A172 (cell line): ENCODE measurements at places on chromosomes 12 and 14.

- no peak for DNase-seq
Observed at GRCh38 chr12:14239935-14240872, 125.3 kb upstream of the ATF7IP start.

DNA sequence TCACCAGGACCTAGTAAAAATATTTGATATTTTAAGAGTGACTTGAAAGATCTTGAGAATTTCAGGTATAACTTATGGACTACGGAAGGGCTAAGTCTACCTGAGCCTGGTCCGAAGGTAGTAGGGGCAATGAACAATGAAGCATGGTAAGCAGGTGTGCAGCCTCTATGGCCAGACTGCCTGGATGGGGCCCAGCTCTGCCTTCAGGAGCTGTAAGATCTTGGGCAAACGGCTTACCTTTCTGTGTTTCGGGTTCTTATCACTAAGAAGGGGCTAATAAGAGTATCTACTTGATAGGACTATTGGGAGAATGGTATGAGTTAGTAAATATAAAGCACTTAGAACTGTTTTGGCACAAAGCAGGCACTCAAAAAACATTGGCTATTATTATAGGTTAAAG lies 19.1 kb upstream of the WASHC3 start:
- no peak for DNase-seq

- DNase-seq: peak; percentile 28
Observed at GRCh38 chr12:91811481-91812287, 334.0 kb downstream of the BTG1 start.

GRCh38 chr12:108857158-108857407 lies 300 bp downstream of the SSH1 start:
- no peak for DNase-seq

DNA sequence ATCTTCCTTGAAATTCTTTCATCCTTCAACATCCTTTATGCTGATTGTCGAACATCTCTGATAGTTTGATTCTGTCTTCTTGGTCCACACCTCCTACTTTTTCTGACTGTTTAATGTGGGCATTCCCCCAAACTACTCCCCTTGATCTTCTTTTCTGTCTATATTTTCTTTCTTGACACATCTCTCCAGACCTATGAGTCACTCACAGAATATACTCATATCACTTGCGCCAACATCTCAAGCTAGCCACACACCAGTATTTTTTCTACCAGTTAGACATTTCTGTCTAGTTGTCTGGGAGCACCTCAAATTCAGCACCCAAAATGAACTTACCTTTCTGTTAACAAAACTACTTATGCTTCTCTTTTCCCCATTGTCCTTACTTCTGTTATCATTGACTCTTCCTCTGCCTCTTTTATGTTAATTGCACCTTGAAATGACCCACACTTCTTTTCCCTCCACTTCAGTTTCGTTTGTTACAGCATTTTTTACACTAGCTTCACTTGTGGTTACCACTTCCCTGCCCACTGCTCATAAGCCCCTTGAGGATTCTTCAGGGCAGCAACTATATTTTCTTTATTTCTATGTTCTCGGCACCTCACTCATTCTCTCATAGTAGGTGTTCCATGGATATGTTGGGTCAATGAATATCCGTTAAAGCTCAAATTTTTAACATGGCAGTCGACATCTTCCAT lies 33.5 kb downstream of the TSHR start:
- DNase-seq: no peak

- DNase-seq: peak; percentile 41
Observed at GRCh38 chr12:65278576-65279368, at the start of gene MSRB3. TSS of gene MSRB3 (plus strand) at chr12:65278683. CDS start at chr12:65308580, 29,897 bp downstream.

DNA sequence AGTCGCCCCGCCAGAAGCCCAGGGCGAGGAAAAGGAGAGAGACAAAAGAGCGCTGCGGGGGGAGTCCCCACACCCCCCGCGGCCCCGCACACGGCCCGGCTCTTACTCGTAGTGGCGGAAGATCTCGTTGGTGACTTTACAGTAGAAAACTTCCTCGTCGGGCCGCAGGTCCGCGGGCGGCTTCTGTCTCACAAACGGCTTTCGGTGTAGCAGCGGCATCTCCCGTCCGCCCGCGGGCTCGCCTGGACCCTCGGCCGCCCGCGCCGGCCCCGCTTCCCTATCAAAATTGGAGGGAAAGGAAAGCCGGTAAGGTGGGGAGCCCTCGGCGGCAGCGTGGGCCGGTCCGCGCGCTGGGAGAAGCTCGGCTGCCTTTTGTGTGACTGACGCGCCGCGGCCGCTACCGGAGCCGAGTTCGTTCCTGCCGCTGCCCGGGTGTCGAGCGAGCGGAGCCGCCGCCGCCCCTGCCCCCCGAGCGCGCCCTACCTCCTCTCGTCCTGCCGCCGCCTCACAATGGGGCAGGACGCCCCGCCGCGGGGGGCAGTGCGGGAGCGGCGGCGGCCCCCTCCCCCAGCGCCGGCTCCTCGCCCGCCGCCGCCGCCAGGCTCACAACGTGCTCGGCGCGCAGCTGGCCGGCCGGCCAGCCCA lies 652 bp downstream of the BAZ1A start:
- DNase-seq: peak; percentile 3

- DNase-seq: no peak
Observed at GRCh38 chr12:65391711-65392110, 113.2 kb downstream of the MSRB3 start.

DNA sequence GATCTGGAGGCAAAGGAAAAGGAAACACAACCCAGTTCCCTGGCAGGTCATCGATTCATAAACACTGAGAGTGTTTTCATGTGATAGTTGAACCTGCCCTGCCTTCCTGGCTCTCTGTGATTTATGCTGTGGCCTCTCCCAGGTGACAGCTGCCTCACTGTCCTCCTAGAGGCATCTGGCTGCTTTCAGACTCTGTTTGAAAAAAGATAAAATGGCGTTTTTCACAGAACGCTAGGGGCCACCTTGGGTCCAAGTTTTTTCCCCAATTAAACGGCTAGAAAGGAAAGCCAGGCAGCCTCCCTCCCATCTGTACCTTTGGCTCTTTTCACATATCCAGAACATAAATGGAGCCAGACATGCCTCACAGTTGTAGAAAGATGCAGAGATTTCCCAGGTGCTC lies 252.6 kb upstream of the CCDC196 start:
- DNase-seq: no peak

DNA sequence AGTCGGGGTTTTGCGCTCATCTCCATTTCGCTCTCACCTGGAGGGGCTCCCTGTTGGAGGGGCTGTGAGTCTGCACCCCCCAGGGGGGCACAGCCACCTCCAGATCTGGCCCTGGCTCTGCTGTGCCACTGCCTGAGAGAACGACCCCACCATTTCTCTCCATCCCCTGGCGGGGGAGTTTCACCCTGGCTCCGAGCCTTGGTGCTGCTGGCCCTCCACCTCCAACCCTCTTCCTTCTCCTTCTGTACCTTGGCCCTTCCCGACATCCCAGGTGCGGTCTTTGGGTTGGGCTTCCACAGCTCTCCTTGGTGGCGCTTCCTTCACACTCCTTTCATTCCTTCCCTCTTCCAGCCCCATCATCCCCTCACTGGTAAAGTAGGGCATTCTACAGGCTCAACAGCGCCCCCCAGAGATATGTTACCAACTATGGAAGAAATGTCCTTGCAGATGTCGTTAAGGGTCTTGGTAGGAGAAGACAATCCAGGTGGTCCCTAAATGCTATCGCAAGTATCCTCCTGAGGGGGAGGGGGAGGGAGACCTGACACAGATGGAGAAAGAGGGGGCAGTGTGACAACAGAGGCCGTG lies 16.3 kb downstream of the SERPINA1 start:
- no peak for DNase-seq

DNA sequence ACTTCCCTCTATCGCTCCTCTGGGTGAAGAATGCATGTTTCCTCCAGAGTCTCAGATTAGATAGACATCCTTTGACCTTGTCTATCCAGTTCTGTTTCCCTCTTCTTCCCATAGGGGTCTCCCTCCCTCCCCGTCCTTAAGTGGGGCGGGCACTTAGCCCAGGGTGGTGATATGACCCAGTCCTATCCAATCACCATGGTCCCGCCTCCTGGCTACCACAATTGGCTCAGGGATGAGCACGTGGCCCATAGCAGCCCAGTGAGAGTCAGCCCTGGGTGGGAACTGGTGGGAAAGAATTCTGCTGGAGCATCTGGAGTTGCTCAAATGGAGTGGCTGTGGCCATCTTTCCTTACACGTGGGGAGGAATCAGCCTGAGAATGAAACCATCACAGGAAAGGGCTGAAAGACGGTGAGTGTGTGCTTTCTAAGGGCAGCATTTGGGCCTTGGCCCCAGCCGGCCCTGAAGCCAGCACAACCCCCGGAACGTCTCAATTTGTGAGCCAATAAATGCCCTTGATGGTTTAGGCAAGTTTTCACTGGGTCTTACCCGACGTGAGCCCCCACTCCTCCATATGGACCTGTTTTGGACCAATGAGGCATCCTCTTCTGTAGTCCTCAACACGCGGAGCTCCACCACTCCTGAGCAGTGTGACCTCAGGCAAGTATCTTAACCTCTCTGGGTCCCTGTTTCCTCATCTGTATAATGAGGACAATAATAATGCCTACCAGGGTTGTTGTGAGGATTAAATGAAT lies 14.4 kb upstream of the MLXIP start:
- peak; percentile 82 for DNase-seq

DNA sequence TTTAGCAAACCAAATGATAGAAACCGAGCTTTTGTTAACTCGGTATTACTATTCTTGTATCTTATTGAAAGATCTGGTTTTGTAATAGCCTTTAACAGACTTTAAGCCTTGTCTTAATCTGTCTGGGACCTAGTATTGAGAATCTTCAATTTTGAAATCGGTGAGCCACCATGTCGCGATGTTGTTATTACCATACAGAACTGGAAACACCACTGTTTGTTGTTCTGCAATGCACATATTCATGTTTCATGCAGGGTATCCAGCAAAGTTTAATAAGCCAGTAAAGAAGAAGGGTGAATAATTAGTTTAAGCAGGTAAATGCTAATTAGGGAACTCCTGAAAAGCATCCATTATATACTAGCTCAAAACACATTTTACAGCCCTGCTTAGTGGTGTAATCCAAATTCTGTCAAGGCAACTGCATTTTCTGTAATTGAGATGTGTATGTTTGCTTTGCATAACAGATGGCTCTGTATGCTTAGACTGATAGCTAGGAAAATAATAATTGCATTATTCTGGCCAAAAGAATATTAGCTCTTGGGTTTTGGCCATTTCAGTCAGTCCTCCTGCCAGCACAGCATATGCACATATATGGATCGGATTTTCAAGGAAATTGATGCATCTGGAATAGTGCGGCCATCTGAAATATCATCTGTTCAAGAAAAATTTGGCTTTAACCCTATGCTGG lies 389.2 kb downstream of the EGLN3 start:
- DNase-seq: no peak

GRCh38 chr12:49442915-49443314 lies 75.7 kb downstream of the SPATS2 start:
- DNase-seq: no peak

- no peak for DNase-seq
Observed at GRCh38 chr12:64685605-64686004, 73.6 kb downstream of the GNS start.

DNA sequence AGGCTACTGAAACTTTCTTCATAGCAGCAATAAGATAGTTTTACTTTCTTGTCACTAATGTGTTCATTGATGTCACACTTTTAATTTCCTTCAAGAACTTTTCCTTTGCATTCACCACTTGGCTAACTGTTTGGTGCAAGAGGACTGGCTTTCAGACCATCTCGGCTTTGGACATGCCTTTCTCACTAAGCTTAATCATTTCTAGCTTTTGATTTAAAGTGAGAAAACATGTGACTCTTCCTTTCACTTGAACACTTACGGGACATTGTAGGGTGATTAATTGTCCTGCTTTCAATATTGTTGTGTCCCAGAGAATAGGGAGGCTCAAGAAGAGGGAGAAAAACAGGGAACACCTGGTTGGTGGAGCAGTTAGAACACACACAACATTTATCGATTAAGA lies 41.9 kb downstream of the IFNG start:
- no peak for DNase-seq

GRCh38 chr12:68445824-68446223 lies 113.7 kb upstream of the MDM1 start:
- no peak for DNase-seq

DNA sequence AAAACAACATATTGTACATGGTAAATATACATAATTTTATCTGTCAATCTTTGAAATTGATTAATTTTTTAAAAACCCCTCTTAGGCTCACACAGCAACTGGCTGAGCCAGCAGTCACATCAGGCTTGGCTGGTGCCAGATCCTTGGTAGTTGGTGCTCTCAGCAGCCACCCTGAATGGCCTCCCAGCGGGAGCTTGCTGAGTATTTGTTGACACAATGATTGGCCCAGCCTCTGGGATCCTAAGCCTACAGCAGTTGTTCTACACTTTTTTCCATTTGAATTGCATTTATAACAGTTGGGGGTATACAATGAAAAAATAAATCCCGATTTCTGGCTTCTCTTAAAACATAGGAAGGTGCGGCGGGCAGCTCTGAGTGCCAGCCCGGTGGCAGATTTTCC lies 11.1 kb downstream of the PRKAB1 start:
- DNase-seq: no peak

GRCh38 chr12:71440763-71441748 lies 1.5 kb downstream of the LGR5 start:
- DNase-seq: no peak

GRCh38 chr12:2963760-2964292 lies 4.6 kb downstream of the TEAD4 start:
- no peak for DNase-seq

DNA sequence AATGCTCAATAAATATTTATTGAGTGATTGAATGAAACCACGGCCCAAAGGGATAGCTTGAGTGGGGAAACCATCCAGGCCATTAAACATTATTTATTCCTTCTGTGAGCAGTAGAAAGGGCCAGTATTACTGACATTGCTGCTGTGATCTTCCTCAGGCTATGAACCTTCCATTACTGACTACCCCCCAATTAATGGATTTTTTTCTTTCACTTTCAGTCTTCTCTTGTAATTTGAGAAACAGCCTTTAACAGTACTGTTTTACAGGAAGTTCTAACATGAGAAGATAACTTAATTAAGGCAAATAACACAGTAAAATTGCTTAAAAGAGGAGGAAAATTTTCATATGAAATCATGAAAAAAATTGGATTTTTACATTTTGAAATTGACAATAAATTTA lies 629.5 kb downstream of the TRHDE start:
- DNase-seq: no peak

DNA sequence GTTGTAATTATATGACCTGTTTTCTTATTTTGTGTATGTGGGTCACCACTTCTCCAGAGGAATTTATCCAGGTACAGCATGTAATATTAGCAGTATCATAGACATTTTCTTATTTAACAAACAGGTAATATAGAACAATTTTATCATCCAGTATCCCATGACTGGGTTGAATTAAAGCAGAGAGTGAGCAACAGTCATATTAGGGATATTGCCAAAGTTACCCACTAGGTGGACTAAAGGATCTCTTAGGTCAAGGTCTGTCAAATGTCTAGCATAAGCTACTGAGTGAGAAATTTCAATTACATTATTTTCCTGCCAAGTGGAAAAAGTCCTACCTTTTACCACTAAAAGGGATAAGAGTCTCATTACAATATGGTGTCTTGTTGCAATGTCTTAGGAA lies 62.1 kb upstream of the TRIM9 start:
- DNase-seq: no peak

DNA sequence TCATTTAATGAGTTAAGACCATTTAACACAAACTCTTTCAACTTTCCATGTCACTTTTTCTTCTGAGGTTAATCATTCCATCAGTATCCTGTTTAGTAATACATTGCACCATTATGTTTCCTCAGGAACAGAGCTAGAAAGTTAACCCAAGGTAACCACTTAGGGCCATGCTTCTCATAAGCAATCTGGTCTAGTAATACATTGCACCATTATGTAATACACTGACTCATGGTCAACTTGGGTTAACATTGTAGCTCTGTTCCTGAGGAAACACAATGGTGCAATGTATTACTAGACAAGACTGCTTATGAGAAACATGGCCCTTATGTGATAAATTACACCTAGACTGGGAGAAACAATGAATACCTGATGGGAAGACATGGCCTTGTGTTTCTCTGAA lies 21.7 kb downstream of the ERH start:
- DNase-seq: no peak
